Muscle of arm (tissue), 14 donors: ENCODE measurements at places on chromosomes 3 and 15. TPM values are rescaled to one million over a fixed set of nuclear protein-coding genes. Genes with fewer than 3 reads are reported as not detected.

GRCh38 chr15:67850994-67851571, 11.2 kb upstream of the RNU6-1 start:
- no peak for DNase-seq

DNA sequence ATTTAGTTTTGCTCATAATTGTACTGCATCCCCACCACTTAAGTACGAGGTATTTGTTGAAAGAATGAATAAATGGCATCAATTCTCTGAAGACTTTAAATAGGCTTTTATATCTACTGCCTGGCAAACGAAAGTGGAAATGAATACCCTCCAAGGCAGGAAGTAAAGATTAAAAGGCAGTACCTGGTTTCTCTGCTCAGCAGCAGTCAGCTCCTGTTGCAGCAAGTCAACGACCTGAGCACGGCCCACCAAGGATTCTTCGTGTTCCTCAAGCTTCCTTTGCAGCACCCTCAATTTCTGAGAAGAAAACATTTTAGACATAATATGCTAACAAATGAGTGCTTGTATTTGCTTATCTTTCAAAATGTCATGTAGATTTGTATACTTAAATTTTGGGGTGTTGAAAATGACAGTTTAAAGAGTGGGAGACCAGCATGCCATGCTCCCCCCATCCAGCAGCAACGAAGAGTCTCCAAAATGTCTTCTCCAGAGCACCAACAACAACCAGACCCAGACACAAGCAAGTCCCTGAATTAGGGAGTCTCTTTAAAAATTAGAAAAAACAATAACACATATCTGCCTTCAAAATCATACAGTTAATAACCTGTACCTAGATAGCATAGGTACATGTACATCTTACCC, 31.2 kb downstream of the GOLGB1 start:
- no peak for DNase-seq

DNA sequence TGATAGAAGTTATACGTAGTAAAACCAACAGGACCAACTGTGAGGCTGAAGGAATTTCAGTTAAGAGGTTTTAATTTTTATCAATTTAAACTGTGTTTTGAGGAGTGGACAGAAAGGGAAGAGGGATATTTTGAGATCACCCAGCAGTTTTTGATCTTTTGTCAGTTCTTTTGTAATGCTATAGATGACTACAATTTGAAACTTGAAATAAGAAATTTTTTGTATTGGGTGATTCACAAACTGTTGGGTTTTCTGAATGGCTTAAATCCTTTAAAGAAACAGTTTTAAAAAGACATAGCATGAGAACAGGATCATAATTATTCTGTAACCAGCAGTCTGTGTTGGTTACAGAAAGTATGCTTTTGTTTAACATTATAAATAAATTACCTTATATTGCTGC, 67.4 kb downstream of the TCF12 start:
- no peak for DNase-seq

- DNase-seq, result peak; percentile 50
These were observed 75.7 kb downstream of the FAM43A start for GRCh38 chr3:194761384-194761783.

DNA sequence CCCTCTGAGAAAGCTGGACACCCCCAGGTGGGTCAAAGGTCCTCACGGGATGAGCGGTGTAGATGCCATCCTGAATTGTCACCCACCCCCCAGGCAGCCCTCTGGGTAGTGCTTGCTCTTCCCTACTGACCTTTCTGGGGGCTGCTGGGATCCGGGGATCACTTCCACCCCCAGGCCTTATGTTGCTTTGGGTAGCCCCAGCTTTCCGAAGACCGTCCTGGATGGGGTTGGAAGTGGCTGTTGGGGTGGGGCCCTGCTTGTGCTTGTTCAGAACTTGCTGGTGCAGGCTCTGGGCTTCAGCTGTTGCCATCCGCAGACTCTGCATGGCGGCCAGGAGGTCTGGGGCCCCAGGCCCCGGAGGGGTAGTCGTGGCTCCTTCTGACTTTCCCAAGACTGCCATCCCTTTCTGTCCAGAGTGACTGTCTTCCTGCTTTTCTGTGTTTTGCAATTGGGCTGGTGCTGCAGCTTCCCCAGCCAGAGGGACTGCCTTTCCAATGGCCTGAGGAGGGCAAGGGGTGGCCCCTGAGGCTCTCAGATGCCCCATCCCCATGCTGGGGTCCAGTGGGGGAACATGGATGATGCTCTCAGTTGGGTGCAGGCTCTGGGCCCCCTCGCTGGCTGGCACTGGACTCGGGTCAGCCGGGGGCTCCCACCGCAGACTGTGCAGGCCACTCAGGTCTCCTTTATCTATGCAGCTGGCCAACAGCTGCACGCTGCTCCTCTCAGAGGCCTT, 6.3 kb downstream of the XIRP1 start:
- DNase-seq, result no peak

- no peak for DNase-seq
These were observed 4.6 kb downstream of the RAB6B start for GRCh38 chr3:133890972-133891644.

- no peak for DNase-seq
These were observed 78.1 kb downstream of the NPTN start for GRCh38 chr15:73555080-73555479.

DNA sequence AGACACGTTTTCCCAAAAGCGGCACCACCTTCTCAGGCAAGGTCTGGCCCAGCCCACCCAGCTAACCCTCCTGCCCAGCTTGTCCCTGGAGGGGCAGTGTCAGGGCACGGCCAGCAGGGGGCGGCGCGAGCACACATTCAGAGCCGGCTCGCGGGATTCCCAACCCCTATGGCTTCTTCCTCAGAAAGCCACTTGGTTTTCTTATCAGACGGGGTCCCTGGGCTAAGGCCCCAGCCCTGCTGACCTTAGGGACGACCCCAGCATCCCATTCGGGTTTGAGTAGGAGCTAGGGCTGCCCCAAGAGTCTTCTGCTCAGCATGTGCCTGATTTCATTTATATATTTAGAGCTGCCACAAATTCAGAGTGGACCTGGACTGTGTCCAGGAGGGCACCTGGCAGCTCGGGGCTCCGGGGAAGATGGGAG, 14.5 kb downstream of the RLBP1 start:
- peak; percentile 42 for DNase-seq

DNA sequence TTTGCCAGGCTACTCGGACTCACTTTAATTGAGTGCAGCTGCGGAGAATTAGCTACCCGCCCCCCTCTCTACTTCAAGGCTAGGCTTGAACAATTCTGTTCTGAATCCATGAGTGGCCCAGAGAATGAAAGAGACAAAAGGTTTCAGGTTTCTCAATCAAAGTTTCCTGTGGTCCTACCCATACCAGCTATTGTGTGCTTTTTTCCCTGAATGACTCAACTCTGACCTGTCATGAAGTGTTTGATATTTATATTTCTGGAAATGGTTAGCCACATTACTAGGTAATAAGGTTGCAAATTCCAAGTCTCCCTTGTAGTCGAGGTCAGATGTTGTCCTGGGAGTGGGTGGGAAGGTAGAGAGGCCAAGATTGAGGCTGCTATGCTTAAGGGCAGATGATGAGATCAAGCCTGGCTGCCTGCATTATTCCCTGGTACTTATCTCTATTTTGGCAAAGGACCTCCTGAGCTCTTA, 392.7 kb upstream of the TBL1XR1 start:
- peak; percentile 46 for DNase-seq

DNA sequence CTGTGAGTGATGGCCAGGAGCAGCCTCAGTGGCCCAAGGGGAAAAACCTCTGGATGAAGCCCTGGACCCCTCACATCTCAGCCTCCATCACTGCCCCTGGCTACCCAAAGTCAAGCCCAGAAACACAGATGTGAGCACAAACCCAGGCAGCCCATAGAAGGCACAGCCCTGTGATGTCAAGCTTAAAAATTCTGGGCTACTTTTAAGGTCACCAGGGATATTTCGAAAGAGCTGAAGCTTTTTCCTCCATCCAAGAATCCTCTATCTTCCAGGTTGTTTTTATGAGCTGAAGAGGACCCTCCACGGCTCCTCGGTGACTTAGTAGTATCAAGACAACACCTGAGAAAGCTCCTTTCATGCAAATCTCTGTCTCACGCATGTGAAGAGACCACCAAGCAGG, 11.5 kb downstream of the LIPC start:
- no peak for DNase-seq

DNA sequence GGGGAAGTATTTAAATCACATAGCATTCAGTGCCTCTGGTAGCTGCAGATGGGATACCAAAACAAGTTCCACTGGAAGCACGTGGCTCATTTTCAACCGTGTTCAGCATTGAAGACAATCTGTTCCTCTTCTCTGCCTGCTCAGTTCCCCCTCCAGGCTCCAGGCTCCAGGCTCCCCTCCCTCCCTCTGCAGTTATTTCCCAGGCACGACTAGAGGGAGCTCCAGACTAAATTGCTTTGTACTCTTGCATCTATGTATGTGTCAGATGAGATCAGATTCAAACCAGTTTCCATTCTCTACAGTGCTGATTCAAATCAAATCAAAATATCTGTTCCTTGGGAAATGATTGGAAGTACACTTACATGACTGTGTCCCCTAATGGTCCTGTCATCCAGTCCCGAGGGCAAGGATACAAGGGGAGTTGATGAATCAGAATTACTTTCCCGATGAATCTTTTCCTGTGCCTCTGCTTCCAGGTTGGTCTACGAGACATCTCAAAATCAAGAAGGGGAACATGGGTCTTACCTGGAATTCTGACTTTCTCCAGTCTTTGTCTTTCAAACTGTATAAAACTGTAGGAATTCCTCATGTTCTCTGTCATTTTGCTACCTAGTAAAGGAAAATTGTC, 600.5 kb downstream of the EDEM1 start:
- peak; percentile 58 for DNase-seq

DNA sequence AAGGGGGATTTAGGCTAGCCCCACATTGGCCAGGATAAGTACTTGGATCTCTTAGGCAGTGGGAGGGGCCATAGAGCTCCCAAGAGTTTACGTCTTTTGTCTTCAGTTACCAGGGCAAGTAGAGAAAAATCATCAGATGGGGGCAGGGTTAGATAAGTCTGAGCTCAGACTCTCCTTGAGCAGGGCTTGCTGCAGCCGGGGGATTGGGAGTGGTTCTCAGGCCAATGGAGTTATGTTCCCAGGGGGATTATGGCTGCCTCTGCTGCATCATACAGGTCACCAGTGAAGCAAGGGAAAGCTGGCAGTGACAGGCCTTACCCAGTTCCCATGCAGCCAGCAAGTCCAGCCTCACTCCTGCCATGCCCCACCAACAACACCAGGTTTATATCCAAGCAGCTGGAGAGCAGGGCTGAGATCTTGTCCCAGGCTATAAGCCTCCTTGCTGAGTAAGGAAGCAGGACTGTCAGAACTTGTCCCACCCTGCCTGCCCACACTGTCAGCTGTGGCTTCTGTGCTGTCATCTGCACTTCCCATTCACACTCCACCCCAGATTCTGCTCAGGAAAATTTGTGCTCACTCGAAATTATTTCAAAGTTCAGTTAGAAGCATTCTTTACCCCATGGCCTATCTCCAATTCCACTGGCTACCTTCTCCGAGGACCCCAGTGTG, 215.3 kb downstream of the FAM43A start:
- no peak for DNase-seq

- DNase-seq, result no peak
These were observed 25.2 kb downstream of the MYH15 start for GRCh38 chr3:108485146-108485545.

GRCh38 chr3:79063624-79064023, 704.2 kb downstream of the ROBO1 start:
- no peak for DNase-seq

DNA sequence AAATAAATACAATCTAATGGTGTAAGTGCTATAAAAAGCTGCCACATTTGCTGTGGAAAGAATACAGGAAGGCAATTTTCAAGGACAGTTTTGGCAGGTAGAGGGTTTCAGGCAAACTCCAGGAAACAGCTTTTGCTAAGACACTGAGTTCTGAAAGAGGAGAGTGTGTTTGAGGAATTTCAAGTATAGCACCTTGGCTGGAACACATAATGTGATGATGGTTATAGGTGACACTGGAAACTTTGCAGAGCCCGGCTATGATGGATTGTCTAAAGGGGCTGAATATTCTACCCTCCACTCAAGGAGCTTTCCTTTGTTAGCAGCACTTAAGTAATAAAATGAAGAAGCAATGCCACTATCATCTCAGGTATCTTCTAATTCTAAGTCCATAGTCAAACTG, 209.4 kb upstream of the TGFBR2 start:
- no peak for DNase-seq

- DNase-seq, result no peak
These were observed 275.6 kb downstream of the BBX start for GRCh38 chr3:107798381-107798780.

- no peak for DNase-seq
These were observed 208.8 kb downstream of the GABRG3 start for GRCh38 chr15:27179789-27180188.

GRCh38 chr3:115835946-115836345, 212.6 kb downstream of the GAP43 start:
- DNase-seq, result no peak

- DNase-seq, result no peak
These were observed 135.6 kb upstream of the STAC start for GRCh38 chr3:36244728-36245127.

DNA sequence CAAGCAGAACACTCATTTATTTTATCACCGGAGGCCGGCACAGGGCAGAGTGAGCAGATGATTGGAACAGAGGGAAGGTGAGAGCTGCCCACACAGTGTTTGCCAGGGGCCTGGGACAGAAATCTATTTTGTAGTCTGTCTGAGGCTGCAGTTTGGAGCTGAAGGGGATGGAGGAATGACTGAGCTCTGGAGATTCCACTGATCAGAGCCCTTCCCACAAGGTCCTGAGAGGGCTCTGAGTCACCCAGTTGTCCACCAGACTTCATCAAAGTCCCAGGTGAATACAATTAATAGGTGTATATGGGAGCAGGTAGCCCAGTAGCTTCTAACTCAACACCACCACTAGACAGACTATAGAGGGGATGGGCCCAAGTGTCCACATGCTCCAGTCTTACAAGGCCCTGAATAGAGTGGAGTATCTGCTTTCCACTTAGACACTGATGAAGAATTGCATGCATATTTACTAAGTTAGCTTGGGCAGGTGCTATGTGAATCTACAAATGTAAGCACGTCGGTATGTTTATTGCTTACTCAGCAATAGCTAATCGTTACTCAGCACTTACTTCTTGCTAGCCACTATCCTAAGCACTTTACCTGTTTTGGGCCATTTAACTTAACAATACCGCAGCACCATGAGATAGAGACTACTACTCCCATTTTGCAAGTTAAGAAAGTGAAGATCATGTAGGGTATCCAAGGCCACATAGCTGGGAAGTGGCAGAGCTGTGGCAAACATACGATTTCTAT, 2.7 kb upstream of the STARD5 start:
- no peak for DNase-seq

- DNase-seq, result no peak
These were observed 1.7 kb upstream of the ALCAM start for GRCh38 chr3:105365081-105365390.

Gene GATM
- polyA plus RNA-seq, result 244 TPM

Gene FAM81A
- 0.67 TPM for polyA plus RNA-seq

Gene TPRG1
- polyA plus RNA-seq, result 4.2 TPM

Gene PRSS50
- polyA plus RNA-seq, result not detected

Gene GHSR
- not detected for polyA plus RNA-seq

Gene GAP43
- 8.7 TPM for polyA plus RNA-seq

Gene RCN2
- polyA plus RNA-seq, result 138 TPM

Gene ANKRD63
- polyA plus RNA-seq, result not detected

Gene SNTN
- polyA plus RNA-seq, result not detected

Gene MME
- polyA plus RNA-seq, result 18.0 TPM

Gene LXN
- 26.7 TPM for polyA plus RNA-seq

Gene FBXW12
- polyA plus RNA-seq, result not detected

Gene DUT
- 110 TPM for polyA plus RNA-seq
